NCI-H1417 treated with DMSO at 0.1 percent for 48 hours (cell line): ENCODE measurements at places on chromosomes 3 and 15.
A peak's percentile ranks its signal among the peaks of the same experiment; 100 is the strongest.

- DNase-seq, result no peak
Measured at GRCh38 chr3:88979760-88980159, 127.7 kb upstream of the EPHA3 start.

DNA sequence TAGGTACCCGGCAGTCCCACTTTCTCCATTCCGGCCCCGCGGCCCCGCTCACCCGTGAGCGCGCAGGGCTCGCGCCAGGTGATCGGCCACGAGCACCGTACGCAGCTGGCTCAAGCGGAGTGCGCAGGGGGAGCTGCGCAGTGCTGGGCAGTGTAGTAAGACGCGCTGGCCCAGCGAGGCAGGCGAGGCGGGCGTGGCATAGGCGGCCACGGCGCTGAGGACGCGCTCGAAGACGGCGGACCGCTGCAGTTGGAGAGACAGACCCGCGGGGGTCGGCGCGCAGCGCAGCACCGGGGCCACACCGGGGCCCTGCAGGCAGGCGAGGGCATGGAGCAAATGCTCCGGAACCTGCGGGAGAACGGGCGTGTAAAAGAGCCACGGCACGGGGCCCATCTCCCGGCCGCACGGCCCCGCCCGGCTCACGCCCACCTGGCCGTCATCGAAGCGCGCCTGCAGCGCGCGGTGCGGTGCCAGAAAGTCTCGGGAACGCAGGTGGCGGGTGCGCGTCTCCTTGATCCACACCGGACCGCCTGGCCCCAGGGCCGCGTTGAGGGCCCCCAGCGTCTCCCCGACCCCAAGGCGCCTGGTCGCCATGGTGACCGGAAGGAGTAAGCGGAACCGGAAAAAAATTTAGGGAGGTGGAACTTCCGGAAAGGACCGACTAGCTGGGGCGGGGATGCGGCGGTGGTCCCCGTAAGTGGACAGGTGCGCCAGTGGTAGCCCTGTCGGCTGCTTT lies at the start of gene DALRD3:
TSS of gene DALRD3 (minus strand) at position 610 of the 736 bp plus-strand sequence. CDS start at position 594, 16 bp downstream.
- no peak for DNase-seq

DNA sequence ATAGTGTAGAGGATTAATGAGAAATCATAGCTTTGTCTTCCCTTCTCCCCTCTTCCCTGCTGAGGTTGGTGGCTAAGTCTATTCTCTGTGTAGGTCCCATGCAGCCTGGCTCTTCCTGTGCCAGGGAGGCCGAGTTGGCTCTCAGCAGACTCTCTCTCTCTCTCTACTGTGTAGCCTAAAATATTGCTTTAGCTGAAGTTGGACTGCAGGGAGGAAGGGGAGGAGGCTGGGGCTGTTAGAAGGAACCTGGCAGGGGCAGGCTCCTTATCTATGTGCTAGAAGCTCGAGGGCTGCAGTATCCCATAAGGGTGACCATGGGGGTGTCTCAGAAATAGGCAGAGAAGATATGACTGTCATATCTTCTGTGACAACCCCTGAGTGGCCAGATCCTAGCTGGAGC lies 160.8 kb downstream of the EPHB1 start:
- no peak for DNase-seq

DNA sequence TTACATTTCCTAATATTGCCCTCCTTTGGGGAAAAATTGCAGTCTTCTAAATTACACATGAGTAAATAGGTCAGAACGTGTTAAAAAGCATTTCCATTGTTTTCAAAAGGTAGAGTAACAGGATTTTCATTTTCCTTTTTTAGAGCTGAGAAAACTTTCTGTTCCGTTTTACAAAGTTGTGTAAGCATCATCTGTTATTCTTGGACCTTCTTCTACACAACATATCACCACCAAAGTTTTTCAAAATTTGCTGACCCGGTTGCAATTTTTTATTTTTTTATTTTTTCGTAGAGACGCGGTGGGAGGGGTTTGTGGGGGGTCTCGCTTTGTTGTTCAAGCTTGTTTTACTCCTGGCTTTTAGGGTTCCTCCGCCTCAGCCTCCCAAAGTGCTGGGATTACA lies 1.1 kb downstream of the CCDC39 start:
- no peak for DNase-seq

DNA sequence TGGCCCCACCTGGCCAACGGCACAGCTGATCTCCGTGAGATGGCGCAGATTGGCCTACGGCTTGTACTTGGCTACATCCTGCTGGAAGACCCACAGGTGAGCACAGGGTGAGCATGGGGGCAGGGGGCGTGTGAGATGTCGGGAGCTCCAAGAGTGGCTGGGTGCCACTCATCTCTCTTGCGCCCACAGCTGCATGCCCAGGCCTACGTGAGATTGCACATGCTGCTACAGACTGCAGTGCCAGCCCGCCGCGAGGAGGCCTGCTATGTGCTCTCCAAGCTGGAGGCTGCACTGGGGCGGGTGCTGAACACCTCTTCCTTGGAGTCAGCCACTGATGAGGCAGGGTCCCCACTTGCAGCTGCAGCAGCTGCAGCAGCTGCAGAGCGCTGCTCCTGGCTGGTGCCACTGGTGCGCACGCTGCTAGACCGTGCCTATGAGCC lies 22.3 kb downstream of the NBEAL2 start:
- no peak for DNase-seq

GRCh38 chr3:161014843-161015749 lies 90.1 kb downstream of the B3GALNT1 start:
- DNase-seq, result peak; percentile 23

- DNase-seq, result no peak
Measured at GRCh38 chr3:122799322-122799721, 4.5 kb downstream of the SLC49A4 start.

DNA sequence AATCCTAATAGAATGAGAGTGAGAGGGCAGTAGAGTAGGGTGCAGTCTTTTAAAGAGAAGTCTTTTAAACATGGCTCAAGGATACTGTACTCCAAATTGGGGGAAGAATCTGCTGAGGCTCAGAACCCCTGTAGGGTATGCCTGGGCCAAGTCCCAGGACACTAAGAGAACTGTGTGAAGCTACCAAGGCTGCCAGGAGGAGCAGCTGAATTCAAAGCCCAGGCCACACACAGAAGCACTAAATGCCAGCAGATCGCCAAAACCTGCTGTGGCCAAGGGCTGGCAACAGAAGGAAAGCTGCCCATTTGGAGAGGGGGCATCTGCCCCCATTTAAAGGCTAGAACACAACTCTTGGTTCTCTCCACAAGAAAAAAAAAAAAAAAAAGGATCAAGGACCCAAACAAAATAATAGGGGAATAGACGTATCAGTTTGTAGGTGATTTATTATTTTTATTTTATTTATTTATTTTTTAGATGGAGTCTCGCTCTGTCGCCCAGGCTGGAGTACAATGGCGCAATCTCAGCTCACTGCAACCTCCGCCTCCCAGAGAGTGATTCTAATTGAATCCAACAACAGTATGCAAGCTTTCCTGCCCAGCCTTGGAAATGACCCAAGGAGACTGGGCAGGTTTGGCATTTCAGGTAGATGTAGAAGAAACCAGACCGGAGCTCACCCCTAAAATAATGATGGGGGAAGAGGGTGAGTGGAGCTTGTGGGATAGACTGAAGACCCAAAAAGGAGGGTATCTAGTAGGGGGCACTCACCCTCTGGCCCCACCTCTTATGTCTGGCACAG lies 279.0 kb upstream of the WNT5A start:
- no peak for DNase-seq

DNA sequence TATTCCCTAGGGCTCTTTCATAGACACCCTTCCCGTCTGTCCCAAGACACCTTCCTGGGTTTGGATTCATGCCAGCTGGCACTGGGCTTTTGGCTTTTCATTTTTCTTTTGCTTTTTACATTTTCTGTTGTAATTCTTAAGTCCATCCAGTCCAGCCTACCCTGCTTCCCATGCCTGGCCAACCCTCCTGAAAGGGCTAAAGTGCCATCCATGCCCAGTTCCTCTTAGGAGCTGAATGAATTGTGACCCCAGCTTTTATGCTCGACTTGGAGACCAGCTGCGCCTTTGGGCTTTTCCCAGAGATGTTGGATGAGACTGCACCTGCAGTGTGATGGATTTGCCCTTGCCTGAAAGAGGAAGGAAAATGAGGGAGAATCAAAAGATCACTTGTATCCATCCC lies 25.8 kb downstream of the LRRN1 start:
- DNase-seq, result no peak

GRCh38 chr3:95615592-95616310 lies 1198.6 kb upstream of the EPHA6 start:
- DNase-seq, result no peak

GRCh38 chr3:134308350-134308891 lies 57.8 kb upstream of the RYK start:
- no peak for DNase-seq

DNA sequence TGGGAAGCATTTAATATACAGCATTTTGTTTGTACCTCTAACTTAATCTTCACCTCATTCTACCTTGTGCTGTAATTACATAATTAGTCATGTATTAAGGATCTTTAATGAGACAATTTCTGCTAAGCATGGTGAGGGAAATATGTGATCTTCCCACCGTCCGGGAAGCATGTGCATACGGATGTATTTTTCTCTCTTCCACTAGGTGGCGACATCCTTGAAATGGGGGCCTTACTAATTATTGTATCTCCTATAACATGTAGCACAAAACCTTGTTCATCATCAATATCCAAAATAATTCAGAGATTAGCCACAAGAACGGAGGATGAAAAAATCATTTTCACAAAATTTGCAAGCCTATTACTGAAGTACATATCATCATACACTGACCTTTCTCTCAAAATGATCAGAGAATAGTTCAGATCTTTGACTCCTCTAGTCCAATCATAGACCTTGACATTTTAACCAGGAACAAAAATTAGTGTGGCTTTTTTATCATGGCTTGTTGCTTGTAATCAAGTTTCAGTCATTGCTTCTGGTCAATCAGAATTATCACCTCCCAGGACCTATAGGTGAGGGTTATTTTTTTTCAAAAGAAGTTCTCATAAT lies 148.9 kb upstream of the GBE1 start:
- no peak for DNase-seq

DNA sequence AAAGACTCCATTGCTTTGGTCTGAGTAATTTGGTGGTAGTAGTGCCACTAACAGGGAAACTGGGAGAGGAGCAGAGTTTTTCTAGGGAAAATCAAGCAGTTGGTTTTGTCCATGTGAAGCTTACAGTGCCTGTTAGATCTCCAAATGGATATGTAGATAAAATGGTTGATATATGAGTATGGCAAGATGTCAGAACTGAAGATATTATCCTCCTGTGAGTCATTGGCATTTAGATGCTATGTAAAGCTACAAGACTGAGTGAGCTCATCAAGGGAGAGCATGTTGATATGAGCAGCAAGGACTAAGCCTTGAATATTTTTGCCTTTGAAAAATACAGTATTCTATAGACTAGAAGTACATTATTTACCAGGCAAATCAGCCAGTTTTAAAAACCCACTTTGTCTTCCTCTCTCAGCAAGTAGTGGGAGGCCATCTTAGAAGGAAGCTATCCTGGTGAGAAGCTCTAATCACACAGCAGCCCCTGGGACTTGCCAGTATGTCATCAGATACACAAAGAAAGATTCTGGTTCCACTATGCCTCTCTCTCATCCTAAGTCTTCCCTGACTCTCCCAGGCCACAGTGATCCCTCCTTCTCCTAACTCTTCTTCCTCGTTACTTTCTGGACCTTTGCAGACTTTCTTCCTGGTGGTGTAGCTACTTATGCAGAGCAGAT lies 77.4 kb upstream of the ANKRD28 start:
- DNase-seq, result no peak

- DNase-seq, result no peak
Measured at GRCh38 chr3:11671648-11672100, 28.0 kb upstream of the VGLL4 start.

GRCh38 chr3:129585949-129586657 lies 20.4 kb downstream of the PLXND1 start:
- DNase-seq, result no peak

DNA sequence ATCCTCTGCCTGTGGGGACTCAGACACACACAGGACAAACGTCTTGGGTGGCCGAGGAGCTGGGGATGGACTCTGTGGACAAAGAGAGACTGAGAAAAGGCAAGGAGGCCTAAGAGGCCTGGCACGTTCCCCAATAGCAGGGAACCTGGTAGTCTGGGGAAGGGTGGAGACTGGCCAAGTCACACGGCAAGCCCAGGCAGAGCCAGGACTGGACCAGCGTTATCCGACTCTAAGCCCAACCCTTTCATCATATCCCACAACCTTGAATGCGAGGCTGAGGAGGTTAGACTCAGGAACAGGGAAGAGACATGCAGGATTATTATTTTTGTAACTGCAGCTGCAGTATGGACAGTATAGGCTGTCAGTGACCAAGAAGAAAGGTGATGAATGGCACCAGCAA lies 53.4 kb downstream of the SLC6A11 start:
- no peak for DNase-seq

GRCh38 chr3:170090601-170090981 lies 52.8 kb downstream of the GPR160 start:
- no peak for DNase-seq

DNA sequence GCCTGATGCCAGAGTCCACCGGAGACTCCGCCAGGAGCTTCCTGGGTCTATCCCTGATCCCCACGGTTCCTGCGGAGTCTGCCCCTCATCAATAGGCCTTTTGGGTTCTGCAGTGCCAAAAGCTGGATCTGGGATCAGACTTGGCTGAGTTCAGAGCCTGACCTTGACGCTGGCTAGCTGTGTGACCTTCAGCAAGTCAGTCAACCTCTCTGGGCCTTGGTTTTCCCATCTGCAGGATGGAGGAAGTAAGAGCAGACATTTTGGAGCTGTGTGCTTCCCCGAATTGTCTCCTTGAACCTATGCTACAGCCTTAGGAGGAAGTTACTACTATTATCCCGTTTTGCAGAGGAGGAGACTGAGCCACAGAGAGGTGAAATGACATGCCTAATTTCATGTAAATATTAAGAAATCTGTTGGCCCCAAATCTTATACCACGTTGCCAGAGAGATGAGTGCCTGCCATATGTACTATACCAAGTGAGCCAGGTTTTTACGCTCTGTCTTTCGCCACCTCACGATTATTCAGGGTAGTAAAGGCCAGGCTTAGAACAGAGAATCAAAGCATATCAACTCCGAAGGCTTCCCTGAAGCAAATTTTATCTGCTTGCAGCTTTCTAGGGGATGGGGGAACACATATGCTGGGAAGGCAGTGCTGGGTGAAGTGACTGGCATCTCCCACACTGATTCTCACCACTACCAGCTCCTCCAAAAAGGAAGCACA lies 112.5 kb downstream of the SRGAP3 start:
- no peak for DNase-seq

GRCh38 chr3:164397462-164397861 lies 680.8 kb downstream of the SI start:
- no peak for DNase-seq

GRCh38 chr3:71754610-71755253 lies 1.1 kb downstream of the GPR27 start:
- DNase-seq, result no peak

DNA sequence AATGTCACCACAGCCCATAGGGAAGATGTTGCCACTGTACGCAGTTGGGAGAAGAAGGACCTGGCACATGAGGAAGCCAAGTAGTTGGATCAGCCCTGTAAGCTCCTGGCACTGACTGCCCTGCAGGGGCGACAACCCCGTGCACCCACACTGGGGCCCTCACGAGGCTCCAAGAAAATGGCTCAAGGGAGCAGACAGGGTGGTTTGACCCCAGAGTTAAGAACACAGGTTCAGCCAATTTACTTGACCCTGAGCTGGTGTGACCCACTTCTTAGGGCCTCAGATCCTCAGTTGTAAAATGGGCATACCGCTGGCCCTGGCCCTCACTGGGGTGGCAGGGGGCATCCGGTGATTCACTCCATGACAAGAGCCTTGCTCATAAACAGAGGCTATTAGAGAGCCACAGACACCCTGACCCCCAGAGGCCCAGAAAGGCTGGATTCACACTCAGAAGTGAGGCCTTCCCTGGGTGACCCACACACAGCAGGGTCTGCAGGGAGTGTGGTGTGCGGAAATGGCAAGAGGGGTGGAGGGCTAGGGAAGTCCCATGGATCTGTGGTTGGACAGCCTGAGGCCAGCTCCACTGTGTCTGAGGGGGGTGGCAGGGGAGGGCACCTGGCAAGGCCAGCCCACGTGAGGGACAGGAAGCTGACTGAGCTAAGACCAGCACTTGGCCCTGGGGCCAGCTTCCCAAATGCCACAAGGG lies 1.7 kb upstream of the HHATL start:
- no peak for DNase-seq
